Thymus (tissue), 14 donors: ENCODE measurements at places on chromosomes 16 and 17.

DNA sequence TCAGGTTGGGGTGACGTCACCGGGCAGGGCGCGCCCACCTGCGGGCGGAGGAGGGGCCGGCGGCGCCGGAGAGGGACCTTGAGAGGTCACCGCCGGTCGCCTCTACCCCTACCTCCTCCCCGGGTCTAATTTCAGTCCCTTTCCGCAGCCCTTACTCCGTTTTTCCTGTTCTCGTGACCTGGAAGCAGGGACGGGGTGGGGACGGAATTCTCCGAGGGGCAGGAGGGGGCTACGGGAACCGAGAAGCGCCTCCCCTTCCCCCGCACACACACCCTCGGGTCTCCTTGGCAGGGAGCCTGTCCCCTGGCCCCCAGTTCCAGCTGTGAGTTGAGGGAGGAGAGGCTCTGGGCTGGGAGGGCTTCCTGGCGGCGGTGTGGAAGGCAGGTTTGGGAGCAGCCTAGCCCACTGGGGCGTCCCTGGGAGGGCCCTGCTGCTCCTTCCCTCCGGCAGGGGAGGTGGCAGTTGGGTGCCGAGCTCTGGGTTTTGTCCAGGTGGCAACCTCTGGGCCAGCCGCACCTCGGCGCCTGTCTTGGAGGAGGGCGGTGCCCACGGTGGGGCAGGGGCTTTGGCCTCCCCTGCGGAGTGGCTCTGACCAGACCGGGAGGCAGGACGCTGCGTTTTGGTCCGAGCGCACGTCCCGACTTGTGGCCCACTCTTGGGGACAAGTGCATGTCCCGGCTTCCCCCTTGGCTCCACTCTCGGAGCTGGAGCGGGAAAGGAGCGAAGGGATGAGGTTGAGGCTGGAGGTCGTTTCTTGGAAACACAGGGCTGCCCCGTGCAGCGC, 773 bp downstream of the SYNGR3 start:
- DNase-seq = no peak

DNA sequence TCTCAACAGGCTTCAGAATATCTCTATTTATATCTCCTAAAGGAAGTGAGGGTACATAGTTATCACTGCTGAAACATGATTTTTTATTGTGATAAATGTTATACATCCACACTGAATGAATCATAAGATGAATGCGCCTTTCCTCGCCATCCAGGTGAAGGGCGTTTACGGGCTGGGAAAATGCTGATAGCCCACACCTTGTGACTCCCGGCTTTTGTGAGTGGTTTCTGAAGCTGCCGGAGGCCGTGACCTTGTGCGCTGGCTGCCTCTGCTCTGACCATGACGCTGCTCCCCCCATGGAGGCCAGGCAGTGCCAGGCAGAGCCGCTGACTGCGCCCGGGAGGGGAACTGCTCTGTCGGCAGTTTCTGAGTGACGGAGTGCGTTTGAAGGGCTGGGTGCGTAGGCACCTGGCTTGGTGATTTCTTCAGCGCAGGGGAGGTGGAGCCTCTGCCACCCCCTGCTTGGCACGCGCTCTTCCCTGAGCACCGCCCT, 97.2 kb downstream of the RAP1GAP2 start:
- no peak for DNase-seq

DNA sequence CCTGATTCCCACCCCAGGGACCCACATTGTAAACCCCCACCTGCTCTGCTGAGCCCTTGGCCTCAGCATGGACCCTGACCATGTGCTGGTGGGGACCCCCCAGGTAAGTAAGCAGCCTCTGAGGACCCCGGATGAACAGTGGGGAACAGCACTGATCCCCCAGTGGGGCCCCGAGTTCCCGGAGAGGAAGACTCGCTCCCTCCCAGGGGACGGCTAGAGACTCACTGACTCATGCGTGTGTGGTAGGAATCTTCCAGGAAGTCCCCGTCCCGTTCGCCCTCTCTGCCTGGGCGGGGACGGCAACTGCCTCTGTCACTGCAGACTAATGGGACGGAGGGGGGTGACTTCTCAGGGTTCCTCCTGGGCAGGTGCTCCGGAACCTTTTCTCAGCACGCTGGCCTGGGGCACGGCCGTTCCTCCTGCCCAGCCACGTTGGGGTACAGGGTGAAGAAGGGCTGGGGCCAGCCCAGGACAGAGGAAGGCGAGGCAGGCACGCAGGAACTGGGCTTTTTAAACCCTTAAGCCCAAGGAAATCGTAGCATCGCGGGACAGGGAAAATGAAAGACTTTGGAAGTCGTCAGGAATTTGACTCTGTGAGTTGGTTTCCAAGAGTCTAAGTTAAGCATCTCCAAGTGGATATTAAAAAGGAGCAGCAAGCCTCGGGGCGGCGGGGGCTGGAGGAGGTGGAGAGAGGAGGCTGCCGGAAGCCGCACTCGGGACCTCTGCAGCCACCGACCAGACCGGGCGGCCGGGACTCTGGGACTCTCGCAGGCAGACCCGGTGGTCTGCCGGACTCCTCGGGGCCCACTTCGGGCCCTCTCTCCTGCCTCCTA, 178.7 kb downstream of the SEC14L1 start:
- DNase-seq = no peak

- no peak for DNase-seq
Observed at GRCh38 chr17:81549031-81549557, 3.1 kb downstream of the FAAP100 start.

GRCh38 chr16:56192635-56192945, 1.3 kb downstream of the GNAO1 start:
- DNase-seq = no peak

GRCh38 chr17:78241277-78242023, 10.0 kb downstream of the TMEM235 start:
- no peak for DNase-seq

- DNase-seq = no peak
Observed at GRCh38 chr17:41416479-41416878, 7.9 kb downstream of the KRT37 start.

DNA sequence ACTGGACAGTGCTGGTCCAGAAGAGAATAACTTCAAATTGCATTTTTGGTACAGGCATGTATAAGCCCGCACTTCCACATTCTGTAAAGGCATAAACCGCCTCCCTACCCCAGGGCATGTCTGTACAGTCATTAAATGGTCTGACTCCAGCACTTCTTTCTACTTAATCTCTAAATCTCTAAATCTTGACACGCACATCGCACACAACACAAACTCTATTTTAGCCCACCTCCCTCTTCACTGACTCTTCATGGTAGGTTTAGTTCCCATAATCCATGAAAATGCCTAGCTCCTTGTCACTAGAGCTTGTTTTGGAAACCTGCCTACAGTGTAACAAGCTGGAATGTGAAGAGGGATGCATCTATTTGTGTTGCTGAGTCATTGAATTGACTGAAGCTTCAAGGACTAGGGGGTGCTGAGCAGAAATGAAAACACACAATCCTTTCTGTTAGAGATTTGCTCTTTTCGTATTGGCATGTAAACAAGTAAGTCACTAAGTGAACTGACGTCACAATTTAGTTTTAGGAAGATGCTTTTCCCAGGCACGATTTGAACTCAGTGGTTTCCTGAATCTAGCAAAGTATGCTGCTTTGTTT, 1.6 kb upstream of the DUSP14 start:
- DNase-seq = peak; percentile 11

DNA sequence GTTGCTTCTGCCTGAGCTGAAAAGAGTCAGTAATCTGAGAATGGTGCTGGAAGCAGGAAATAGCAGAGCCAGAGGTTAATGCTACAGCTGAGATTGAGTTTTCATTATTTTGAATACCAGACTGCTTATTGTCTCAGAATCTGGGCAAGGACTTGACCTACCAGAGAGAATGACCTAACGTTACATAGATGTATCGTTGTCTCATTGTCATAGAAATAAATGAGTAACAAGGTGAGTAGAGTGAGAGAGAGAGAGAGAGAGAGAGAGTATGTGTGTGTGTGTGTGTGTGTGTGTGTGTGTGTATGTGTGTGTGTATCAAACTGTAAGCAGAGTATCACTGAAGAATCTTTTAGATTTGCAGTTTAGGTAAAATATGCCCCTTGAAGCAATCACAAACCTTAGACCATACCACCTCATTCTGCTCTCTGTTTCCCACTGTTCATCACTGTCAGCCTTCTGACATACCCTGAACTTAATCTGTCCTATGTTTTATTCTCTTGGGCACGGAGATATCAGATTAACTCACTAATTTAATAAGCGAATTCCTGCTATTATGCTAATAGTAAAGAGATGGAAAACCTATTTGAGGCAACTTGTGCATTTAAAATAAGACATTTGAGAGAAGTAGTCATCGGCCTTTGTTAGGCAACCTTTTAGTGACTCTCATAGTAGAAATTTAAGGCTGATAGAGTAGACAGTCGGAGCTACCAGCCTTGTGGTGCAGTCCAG, 87.8 kb downstream of the CYB561 start:
- DNase-seq = no peak

- DNase-seq = no peak
Observed at GRCh38 chr16:52629296-52629695, 82.4 kb upstream of the TOX3 start.

- no peak for DNase-seq
Observed at GRCh38 chr16:72836985-72837384, 210.9 kb downstream of the ZFHX3 start.

DNA sequence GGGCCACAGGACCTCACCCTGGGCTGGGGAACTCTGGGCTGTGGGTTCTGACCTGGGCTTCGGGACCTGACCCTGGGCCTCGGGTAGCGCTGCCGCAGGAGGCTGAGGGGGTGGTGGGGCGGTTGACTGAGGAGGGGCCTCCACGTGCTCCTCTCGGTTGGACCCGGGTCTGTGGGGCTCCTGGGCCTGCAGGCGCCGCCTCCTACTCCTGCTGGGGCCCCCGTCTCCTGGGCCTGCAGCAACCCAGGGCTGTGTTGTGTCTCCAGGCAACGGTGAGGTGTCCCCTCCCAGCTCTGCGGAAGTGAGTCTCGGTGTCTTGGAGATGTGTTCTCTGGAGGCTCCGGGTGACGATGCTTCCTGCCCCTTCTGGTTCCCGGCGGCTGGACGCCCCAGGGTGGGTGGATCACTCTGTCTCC, 41.5 kb upstream of the GNG13 start:
- no peak for DNase-seq

- no peak for DNase-seq
Observed at GRCh38 chr17:50149091-50149416, 1.4 kb downstream of the PPP1R9B start.

GRCh38 chr17:59154292-59154720, 680 bp downstream of the SKA2 start:
- DNase-seq = no peak

GRCh38 chr16:83247767-83248372, 559.9 kb upstream of the HSBP1 start:
- DNase-seq = no peak

GRCh38 chr16:49959552-49960277, 65.3 kb upstream of the CNEP1R1 start:
- DNase-seq = no peak

GRCh38 chr17:39818358-39819000, 45.6 kb downstream of the IKZF3 start:
- DNase-seq = no peak

DNA sequence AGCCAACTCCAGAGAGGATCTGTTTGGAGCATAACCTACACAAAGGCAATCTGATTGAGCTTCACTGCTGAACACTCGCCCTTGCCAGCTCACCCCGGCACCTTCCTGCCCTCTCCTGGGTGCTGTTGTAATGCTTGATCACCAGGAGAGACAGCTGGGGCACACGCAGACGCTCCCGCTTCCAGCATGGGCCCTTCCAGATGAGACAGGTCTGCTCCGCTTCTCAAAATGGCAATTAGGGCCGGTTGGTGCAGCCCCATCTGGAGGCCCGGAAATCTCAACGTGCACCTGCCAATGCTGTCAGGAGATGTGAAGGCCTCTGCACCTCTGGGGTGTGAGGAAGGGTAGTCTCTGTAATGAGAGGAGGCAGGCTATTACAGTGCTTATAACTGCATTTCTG, 206.1 kb downstream of the ABCC12 start:
- no peak for DNase-seq

- no peak for DNase-seq
Observed at GRCh38 chr17:71937914-71938313, 182.9 kb upstream of the SOX9 start.

DNA sequence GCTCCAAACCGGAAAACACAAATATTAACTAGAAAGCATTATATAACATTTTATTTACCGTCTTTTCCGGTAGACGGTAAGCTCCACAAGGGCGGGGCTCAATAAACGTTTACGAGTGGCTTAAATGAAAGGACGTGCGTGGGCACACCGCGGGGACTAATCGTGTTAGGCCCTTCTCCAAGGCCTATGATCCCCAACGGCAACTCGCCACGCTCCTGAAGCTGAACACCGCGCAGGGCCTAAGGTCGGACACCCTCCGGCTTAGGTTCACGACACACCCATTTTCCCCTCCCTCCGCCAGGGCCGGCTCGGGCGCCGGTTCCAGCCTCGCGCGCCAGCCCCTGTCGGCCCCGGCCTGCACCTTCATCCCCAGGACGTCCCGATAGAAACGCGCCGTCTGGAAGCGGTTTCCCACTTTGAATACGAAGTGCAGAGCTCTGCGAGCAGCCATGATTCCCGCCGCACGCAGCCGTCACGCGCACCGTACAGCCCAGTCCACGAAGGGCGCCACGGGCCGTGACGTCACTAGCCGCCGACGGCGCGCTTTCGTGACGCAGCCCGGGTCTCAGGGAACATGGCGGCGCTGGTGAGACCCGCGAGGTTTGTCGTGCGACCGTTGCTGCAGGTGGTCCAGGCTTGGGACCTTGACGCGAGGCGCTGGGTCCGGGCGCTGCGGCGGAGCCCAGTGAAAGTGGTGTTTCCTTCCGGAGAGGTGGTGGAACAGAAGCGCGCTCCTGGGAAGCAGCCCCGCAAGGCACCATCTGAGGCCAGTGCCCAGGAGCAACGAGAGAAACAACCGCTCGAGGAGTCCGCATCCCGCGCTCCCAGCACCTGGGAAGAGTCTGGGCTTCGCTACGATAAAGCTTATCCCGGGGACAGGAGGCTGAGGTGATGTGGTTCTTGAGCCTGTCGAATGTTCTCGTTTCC, at the start of the genes GLOD4 and MRM3:
TSS of gene GLOD4 (minus strand) at position 476 of the 927 bp plus-strand sequence. CDS start at position 451, 25 bp downstream.
TSS of gene MRM3 (plus strand) at position 549 of the 927 bp plus-strand sequence. CDS start at position 575, 26 bp downstream.
- peak; percentile 96 for DNase-seq

GRCh38 chr17:27455914-27456680, at the start of gene KSR1:
TSS of gene KSR1 (plus strand) at chr17:27456448. CDS start at chr17:27456644, 196 bp downstream.
- DNase-seq = peak; percentile 88

- no peak for DNase-seq
Observed at GRCh38 chr17:63156986-63157385, 191.0 kb downstream of the TANC2 start.
